ENCODE measurements at places on chromosomes 7 and 10.
A peak's percentile ranks its signal among the peaks of the same experiment; 100 is the strongest.

GRCh38 chr7:1668396-1669063, 1.5 kb upstream of the ELFN1 start:
- no peak for DNase-seq

DNA sequence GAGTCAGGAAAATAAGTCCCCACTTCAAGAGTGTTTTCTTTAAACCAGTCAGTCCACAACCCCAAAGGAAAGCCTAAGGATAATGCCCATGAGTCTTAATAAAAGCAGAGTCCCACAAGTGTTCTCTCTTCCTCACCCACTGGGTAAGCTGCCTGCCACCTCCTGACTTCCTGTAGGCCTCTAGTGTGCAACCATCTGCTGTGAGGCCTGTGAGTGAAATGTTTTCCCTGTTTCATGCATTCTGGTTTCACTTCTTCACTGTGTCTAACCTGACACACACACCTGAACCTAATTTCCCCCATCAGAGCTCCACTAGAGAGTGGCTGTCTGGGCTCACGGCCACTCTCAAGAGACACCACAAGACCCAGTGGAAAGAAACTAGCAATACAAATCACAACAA, 38.9 kb upstream of the GDF10 start:
- DNase-seq = peak; percentile 37

DNA sequence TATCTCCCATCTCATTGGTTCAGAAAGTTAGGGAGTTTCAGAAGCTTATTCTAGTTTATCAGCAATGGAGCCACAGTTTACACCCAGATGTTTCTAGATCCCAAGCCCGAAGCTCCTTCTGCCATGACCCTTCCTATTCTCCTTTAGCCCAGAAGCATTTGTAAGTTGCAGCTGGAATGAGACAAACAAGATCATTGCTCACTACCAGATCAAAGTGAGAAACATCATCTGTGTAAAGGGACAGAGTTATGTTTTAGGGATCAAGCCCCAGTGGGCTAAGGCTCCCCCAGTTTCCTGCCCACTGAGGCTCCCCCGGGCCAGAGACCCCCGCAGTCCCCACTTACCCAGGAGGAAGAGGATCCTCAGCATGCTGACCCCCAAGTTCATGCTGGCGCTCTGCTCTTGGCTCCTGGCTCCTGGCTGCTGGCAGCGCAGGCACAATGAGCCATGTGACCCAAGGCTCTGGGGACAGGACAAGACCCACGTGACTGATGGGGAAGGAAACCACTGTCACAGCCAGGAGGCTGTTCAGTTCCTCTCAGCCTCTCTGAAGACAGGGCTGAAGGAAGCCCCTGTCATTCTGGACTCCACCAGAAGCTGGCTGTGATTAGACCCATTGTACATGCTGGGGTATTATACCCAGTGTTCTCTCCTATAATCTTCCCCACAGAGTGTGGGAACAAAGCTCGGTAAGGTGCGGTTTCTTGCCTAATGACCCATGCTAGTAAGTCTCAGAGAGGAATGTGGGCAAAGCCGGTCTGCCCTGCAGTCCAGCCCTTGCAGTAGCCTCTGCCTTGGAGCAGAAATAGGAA, at the start of gene TMEM273:
Gene TMEM273 (minus strand): TSS at position 442 of the 812 bp plus-strand sequence. CDS start 55 bp downstream, at position 387.
- DNase-seq = no peak

DNA sequence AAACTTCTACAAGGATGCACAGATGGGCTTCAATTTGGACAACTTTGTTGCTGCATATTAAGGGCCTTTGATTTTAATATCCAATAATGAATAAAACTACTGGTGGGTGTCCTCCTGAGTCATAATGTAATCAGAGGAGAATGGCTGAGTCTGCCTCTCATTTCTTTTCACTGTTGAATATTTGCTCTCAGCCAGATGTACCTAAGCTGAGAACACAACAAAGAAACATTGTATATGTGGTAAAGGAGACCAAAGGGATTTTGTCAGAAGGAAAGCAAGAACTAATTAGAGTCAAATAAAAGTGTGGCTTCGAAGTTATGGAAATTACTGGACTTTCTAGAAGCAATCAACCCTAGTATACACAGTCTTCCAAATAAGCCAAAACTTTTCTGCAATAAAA, 131.0 kb upstream of the BET1 start:
- DNase-seq = no peak

- DNase-seq = no peak
Observed at GRCh38 chr10:100735337-100736143, 9.8 kb upstream of the PAX2 start.

DNA sequence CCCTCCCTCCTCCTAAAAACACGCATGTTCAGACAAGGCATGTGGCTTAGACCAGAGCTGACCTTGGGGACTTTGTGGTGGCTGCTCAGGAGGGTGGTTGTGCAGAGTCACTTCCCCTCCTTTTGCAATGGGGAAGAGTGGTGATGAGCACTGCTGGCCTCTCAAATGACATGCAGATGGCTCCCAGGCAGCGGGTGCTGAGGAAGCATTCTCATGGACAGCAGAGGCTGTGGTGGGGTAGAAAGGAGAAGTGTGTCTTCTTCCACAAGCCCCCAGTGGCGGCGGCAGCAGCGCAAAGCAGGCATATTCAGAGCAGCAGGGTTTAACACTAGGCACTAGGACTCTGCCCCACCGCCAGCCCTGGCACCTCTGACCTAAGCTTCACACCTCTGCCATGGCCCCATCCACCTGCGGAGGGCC, 105.9 kb upstream of the ANLN start:
- DNase-seq = no peak

DNA sequence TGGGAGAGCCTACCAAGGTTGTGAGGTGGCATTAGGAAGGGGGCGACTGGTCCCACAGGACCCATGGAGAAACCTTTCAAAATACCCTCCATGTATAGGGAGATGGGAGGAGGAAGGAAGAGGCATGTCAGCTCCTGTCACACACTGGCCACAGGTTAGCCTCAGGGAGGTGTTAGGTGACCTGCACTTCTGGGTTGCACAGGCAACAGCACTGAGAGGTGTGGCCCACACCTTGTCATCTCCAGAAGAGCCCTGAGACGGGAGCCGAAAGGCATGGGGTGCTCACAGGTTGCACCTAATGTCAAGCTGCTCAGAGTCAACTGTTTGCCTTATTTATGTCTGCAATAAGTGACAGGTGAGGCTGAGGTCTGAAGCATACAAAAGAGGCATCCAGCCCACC, 14.6 kb upstream of the USP6NL start:
- DNase-seq = no peak

DNA sequence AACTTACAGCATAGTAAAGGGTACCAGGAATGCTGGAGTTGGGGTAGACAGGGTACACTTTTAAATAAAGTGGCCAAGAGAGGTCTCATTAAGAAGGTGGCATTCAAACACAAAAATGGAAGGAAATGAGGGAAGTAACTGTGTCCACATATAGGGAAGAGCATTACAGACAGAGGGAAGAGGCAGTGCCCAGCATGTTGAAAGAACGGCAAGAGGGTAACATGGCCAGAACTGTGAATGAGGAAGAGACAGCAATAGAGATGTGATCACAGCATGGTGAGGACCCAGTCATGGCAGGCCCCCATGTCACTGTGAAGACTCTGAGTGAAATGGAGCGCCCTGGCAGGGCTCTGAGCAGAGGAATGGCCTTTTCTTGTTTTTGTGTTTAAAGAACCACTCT, 35.1 kb upstream of the ZNRF2 start:
- DNase-seq = no peak

GRCh38 chr7:5274441-5274840, 8.3 kb upstream of the SLC29A4 start:
- DNase-seq = no peak

GRCh38 chr10:57218382-57218781, 857.3 kb upstream of the ZWINT start:
- no peak for DNase-seq

GRCh38 chr10:32332299-32332750, 14.6 kb downstream of the EPC1 start:
- DNase-seq = peak; percentile 72

DNA sequence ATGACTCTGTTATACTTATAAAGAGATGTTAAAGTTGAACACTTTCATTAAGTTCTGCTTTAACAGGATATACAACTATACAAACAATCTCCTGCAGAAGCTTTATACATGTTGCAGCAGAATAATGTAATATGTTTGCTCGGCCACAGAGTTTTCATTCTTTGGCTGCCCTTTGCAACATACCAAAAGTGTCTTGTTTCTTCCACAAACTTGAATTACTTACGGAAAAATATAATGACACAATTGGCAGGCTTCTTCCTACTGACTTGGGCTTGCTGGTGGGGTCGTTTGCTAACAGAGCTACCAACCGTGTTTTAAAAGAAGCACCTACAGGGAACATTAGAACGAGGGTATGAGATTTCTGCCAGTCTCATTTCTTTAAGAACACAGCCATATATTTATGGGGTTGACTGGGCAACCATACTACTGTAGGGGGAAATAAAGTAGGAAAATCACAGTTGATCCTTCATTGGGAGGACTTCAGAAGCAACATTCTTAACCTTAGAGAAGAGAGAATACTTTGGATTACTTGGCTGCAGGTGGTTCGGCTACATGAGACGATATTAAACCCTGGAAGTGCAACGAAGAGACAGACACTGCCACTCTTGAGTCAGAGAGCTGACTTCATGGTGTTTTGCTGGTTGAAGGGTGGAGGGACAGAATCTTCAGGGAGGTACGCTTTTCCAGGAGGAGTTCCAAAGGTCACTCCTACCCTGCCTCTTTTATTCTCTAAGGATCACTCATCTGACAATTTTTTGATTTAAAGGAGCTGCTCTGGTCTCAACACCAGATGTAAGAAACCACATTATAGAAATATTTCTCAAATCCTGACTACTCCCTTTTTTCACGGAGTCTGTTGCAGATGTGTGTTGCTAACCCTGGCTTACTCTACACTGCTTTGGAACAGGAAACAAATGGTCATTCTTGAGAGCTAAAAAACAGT, 123.9 kb downstream of the SEMA3C start:
- no peak for DNase-seq

DNA sequence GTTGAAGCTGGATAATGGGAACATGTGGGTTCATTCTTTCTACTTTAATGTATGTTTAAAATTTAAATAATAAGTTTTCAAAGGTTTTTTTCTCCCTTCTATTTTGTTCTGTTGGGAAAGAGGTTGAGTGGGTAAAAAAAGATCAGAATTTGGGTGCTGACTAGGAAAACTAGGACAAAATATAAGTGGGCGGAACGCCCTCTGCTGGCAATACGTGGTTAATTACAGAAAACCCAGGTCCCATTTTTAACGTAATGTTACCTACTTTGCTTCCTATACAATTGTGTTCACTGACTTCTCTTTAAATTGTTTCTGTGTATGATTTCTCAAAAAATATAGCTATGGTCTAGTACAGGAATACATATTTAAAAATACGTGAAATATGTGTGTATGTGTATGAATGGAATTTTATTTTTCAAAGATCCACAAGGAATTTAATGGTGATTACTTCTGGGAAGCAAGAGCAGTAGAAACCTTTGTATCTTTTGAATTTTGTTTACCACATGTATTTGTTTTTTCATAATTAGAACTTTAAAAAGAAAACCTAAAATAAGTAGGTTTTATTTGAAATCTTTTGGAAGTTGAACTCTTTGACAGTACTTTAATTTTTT, 8.7 kb downstream of the ECD start:
- peak; percentile 21 for DNase-seq

GRCh38 chr10:42519761-42520460, 118.5 kb downstream of the ZNF33B start:
- DNase-seq = no peak

GRCh38 chr10:30553018-30553625, 76.4 kb downstream of the LYZL2 start:
- DNase-seq = no peak

- DNase-seq = no peak
Observed at GRCh38 chr7:20835111-20835750, 48.5 kb upstream of the SP8 start.

- DNase-seq = no peak
Observed at GRCh38 chr7:20456701-20457100, 126.0 kb downstream of the ITGB8 start.

DNA sequence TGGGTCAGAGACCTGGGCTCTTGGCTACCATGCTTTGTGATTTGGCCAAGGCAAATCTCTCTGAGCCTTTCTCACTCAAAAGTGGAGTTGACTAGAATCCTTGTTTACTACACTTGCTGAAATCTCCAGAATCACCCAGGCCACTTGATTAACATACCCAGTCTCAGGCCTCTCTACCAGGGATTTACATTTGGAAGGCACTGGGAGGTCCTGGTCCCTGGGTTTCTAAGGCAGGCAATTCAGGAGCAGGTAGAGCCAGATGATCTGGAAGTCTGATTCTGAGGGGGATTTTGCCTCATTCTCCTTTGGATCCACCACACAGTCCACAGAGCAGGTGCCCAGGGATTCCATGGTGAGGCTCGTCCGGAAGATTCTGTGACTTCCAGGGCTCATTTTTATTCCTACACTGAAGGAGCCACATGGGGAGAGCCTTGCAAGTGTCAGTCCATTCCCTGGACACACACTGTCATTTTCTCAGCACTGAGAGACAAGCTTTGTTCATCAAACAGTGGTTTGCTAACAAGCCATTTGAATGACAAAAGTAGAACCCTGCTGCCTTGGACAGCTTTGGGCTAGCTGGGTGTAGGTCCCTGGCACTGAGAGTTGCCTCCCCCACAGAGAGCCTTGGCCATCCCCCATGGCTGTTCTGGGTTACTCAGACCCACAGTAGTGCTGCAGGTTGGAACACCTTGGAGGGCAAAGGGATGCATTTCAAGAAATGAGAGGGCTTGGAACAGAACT, 74.2 kb downstream of the NOC3L start:
- no peak for DNase-seq

GRCh38 chr10:106360870-106361269, 803.6 kb downstream of the SORCS1 start:
- DNase-seq = no peak

DNA sequence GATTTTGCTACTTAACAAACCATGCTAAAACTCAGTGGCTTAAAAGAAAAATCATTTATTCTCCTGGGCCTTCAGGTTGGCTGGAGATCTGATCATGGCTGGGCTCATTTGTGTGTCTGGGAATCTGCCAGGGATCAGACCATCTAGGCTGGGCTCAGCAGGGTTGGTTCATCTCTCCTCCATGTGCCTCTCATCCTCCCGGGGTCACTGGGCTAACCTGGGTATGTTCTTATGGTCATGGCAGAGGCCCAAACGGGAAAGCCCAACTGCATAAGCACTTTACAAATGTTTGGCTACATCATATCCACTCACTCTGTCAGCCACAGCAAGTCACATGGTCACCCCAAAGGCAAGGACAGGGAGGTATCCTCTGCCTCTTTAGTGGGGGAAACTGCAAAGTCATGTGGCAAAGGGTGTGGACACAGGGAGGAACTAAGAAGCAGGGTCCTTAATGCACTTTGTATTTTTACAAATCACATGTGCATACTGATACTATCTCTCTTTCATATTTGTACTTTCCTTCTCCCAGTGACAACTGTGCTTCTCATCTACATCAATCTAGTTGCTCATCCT, 231.4 kb downstream of the BUB3 start:
- DNase-seq = no peak
